ENCODE measurements at places on chromosomes 1 and 21.

DNA sequence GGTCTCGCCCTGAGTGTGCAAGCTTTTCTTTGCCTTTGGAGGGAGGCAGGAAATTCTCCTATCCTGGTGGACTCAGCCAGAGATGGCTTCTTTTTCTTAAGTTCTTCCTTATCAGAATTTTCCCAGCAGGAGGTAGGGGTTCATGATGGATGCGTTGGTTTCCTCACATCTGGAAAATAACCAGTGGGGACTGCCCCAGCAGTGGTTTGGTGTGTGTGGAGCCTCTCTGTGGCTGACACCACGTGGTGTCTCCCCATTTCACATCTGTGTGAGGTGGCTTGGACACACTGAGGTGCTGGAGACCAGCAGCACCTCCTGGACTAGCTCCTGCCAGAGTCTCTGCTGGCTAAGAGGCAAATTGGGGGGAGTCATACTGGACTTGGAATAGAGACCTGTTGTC lies 32.6 kb downstream of the B3GALT5 start:
- DNase-seq = no peak

GRCh38 chr1:21251773-21252471 lies 38.3 kb downstream of the ECE1 start:
- DNase-seq = peak; percentile 94

DNA sequence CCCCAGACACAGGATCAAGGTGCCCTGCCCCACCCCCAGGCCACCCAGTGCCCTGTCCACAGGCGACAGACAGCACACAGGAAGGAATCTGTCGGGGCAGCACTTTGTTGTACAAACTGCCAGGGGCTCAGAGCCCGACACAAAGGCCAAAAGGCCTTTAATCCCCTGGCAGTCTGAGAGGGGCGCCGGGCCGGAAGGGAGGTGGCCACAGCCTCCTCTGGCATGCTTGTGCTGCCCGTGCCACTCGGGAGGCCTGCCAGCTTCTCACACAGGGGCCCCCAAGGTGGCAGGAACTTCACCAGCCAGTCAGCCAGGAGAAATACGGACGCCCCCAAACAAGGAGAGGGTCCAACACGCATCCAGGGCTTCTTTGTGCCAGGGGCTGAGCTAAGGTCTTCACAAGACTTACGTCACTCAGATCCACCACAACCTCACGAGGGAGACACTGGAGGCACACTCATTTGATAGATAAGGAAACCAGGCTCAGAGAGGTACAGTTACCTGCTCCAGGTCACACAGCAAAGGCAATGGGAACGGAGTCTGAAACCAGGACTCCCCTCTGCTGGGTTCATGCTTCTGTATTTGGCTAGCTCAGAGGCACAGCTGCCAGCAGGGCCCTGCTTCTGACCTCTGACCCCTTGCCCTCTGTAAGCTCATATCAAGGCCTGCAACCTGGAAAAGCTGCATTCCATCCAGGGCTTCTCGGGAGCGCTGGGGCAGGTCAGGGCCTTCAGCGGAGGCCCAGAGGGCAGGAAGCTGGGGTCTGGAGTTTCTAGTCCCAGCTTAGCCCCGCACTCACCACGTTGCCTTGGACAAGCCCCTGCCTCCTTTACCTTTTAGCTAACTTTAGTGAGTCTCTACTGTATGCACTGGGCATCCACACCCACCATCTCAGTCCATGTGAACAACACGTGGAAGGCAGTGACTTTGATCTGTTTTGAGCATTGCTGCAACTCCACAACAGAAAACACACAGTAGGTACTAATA lies 34.8 kb downstream of the HSPG2 start:
- DNase-seq = no peak

GRCh38 chr1:42743317-42744147 lies 3.5 kb upstream of the CLDN19 start:
- no peak for DNase-seq

DNA sequence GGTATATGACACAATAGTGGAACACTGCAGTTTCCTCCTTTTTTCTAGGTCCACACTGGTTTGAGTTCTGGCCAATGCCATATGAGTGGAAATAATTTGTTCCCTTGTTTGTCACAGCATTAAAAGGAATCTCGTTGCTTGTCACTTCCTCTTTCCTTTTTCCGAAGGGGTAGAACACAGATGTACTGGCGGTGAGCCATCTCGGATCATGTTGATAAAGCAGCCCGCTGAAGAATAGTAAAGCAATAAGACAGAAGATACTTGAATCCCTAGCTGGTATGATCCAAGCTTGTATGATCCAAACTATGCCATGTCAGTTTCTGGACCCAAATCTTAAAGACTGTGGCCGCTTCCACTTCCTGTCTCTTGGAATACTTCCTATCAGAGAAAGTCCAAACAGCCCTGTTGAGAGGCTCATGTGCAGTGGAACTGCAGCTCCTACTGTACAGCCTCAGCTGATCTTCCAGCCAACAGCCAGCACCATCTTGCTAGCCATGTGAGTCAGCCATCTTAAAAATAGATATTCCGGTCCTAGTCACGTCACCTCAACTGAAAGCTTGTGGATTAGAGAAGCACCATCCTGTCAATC lies 40.3 kb downstream of the CFHR5 start:
- DNase-seq = no peak

DNA sequence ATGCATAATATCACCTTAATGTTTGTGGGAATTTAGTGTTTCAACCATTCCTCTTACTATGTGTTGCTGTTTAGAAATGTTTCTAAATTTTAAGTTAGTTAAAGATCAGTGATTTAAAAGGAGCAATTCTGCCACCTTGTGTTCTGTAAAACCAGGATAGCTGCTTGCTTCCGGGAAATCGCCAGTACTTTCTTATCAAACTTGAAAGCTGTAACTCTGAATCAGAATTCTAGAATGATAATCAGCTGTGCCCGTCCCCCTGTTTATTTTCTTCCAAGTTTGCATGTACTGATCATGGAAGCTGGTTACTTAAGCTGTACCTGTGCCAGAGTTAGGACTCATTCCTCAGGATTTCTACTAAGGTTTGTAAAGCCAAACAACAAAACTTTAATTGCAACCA lies 656.4 kb downstream of the LTN1 start:
- peak; percentile 98 for DNase-seq

DNA sequence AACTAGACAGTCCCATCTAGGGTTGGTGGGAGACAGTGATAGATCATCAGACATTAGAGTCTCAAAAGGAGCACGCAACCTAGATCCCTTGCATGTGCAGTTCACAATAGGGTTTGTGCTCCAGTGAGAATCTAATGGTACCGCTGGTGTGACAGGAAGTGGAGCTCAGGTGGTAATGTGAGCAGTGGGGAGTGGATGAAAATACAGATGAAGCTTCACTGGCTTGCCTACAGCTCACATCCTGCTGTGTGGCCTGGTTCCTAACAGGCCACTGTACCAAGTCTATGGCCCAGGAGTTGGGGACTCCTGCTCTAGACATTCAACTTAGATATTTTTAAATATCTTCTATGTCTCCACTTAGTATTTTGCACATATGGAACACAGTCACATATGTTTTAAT lies 231.1 kb upstream of the NRIP1 start:
- DNase-seq = no peak

GRCh38 chr21:37627074-37627473 lies 260.5 kb downstream of the DYRK1A start:
- no peak for DNase-seq

DNA sequence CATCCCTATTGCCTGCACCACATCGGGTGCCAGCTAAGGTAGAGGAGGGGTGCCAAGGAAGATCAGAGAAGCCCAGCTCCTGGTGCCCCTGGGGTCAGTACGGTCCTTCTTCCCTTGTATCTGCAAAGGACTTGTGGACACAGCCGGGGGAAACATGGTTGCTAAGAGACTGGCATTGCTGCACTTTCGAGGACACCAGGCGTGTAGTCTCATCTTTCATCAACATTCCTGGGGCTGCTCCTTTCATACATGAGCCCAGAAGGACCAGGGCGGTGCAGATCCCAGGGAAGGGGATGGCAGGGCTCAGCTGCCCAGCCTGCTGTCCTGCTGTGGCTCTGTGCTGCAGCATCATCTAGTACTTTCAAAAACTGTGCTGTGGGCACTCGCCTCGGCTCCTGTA lies 61.0 kb downstream of the RUNX1 start:
- DNase-seq = no peak

GRCh38 chr1:147717706-147718097 lies 42.7 kb downstream of the GJA5 start:
- DNase-seq = no peak

DNA sequence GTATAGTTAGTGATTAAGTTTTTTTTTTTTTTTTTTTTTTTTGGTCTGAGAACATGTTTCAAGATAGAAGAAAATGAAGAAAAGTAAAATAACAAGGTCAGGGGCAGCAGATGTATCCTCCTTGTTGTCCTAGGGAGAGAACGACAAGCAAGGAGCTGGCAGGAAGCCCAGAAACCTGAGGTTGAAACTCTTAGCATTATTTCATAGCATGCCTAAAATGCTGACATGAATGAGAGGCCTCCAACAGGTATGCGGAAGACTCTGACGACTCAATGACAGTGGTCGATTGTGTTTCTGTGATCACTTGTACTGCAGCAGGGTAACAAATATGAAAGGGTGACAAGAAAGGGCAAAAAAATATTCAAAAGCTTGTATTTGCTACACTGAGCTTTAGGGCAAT lies 415.9 kb downstream of the PLA2G4A start:
- no peak for DNase-seq

- peak; percentile 47 for DNase-seq
These were observed 95.0 kb downstream of the COL24A1 start for GRCh38 chr1:86061551-86061990.

DNA sequence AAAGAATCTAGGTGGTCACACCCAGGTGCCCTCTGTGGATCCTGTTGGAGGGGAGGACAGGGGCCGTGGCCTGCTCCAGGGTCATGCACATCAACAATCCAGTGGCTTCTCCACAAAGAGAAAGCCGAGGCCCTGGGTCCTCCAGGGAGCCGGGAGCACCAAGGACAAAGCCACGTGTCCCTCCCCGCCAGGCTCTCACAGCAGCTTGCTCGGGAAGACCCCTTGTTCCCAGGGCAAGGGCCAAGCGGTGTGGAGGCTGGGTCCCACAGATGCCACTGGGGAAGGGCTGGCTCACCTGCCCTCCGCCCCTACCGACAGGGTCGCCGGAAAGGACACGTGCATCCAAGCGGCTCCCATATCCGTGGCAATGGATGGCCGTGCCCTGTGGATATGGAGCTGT lies 192.9 kb upstream of the VAMP3 start:
- no peak for DNase-seq

GRCh38 chr21:45990049-45990711 lies 8.6 kb downstream of the COL6A1 start:
- DNase-seq = no peak

DNA sequence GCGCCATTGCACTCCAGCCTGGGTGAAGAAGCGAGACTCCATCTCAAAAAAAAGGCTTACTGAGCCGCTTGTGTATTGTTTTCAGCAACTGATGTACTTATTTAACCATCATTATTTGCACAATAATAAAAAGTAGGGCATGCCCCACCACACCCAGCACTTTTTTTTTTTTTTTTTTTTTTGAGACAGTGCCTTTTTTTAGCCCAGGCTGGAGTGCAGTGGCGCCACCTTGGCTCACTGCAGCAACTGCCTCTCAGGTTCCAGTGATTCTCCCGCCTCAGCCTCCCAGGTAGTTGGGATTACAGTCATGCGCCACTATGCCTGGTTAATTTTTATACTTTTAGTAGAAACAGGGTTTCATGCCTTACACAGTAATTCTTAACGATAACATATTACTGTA lies 12.2 kb upstream of the TRNAU1AP start:
- DNase-seq = no peak

- no peak for DNase-seq
These were observed 23.7 kb downstream of the NOL9 start for GRCh38 chr1:6530504-6531160.

DNA sequence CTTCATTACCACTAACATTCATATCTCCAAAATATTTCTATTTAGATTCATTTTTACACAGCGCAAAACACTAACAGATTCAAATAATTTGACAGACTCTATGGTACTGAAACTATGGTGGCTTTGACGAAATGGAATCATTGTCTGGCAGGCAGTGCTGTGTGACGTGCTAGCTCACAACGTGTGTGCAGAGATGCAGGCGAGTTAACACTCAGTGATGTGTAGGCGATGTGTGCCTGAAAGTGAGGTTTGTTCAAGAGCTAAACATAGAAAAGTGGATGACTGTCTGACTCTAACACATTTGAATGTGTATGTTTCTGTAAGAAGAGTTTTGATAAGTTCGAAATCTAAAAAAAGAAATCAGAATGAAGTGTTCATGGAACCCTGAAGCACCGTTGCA lies 97.7 kb downstream of the RYR2 start:
- DNase-seq = no peak

DNA sequence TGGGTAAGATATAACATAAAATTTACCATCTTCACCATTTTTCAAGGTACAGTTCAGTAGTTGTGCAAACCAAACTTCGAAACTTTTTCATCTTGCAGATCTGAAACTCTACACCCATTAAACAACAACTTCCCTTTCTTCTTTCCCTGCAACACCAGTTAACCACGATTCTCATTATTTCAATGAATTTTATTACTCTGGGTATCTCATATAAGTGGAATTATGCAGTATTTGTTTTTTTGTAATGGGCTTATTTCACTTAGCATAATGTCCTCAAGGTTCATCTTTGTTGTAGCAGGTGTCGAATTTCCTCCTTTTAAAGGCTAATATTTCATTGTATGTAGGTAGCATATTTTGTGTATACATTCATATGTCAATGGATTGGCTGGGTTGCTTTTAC lies 146.1 kb downstream of the SPATA46 start:
- no peak for DNase-seq

DNA sequence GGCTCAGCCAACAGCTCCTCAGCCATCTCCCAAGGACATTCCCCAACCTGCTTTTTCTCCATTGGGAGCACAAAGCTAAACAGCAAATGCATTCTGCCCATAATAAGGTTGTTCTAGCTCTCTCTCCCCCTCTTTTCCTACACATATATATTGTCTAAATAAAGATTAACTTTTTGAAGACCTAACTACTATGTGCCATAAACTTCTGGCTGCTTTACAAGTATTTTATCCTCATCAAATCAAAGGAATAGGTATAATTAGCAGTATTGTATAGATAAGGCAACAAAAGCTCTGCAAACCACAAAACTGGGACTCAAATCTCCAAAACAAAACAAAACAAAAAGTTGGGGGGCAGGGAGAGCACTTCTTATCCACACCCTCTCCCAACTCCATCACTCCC lies 43.4 kb downstream of the TGFBR3 start:
- DNase-seq = no peak

- DNase-seq = no peak
These were observed 29.4 kb downstream of the VAV3 start for GRCh38 chr1:107935396-107936064.

GRCh38 chr1:113530021-113530420 lies 139.7 kb downstream of the MAGI3 start:
- no peak for DNase-seq

- DNase-seq = no peak
These were observed 150.8 kb downstream of the TGFB2 start for GRCh38 chr1:218495931-218496330.
